ENCODE measurements at places on chromosomes 1 and 21. TPM values are rescaled to one million over a fixed set of nuclear protein-coding genes. Genes with fewer than 3 reads are reported as not detected.

GRCh38 chr1:84217239-84217638 lies 73.2 kb downstream of the PRKACB start:
- DNase-seq, result no peak
- H3K4me1 ChIP-seq, result no peaks in the 10 kb centered on the region
- H3K36me3 ChIP-seq, result peaks cover 48% of the 10 kb centered on the region
- H3K4me3 ChIP-seq, result no peak overlapping the region

GRCh38 chr1:173925306-173926242 lies 8.4 kb upstream of the SERPINC1 start:
- H3K27ac ChIP-seq, result no peak overlapping the region
- no peaks in the 10 kb centered on the region for H3K4me1 ChIP-seq
- H3K4me3 ChIP-seq, result no peak overlapping the region

GRCh38 chr1:121538943-121539575 lies 354.3 kb downstream of the SRGAP2C start:
- H3K27me3 ChIP-seq, result no peaks in the 10 kb centered on the region
- no peak overlapping the region for H3K27ac ChIP-seq
- DNase-seq, result no peak
- H3K4me3 ChIP-seq, result no peak overlapping the region

- H3K4me3 ChIP-seq, result no peak overlapping the region
- H3K4me1 ChIP-seq, result peaks cover 56% of the 10 kb centered on the region
- peaks cover 5% of the 10 kb centered on the region for H3K36me3 ChIP-seq
- DNase-seq, result no peak
Measured at GRCh38 chr1:210239349-210240111, 6.9 kb downstream of the SERTAD4 start.

DNA sequence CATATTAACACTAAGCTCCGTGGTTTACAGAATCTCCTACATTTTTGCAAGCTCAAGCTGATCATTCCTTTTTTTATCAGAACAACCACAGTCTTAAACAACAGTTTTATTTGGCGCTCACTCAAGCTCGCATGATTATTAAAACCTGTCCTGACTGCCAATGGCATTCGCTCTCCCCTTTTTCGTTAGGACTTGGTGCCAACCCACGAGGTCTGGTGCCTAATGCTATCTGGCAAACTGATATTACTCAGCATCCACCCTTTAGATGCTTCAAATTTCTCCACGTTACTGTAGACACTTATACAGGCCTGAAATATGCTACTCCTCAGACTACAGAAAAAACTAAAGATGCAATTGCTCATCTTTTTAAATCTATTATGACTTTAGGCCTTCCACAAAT lies 23.0 kb upstream of the ITLN1 start:
- H3K27me3 ChIP-seq, result no peaks in the 10 kb centered on the region
- no peaks in the 10 kb centered on the region for H3K36me3 ChIP-seq
- no peak for DNase-seq
- no peak overlapping the region for H3K4me3 ChIP-seq
- peaks cover 23% of the 10 kb centered on the region for H3K4me1 ChIP-seq

DNA sequence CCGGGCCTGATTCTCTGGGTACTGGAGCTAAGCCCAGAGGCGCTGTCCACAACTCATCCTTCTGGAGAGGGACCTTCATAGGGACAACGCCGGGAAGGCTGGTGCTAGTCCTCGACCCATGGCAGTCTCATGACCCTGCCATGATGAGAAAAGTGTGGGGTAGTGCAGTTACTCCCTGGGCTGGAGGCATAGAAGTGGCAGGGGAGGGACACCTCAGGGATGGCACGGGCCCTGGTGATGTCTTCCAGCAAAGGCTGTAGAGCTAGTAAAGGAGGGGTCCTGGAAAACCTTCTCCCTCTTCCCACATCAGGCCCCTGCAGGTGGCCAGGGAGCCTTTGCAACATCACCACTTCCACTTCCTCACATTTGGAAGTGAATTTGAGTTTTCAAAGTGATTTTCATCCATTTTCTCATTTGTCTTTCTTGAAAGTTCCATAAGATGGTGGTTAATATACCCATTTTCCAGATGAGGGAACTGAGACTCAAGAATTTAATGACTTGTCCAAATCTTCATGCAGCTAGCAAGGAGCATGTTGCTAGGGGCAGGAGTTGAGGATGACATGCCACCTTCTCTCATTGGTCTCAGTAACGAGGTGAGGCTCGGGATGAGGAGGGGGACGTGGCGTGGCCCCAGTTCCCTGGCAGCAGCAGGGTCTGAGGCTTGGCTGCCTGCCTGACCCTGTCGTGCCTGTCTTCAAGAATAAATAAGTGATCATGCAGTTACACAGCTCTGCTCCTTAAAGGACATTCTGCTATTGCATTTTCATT lies 3.3 kb upstream of the GOLT1A start:
- peaks cover 10% of the 10 kb centered on the region for H3K36me3 ChIP-seq
- H3K4me3 ChIP-seq, result no peak overlapping the region
- H3K4me1 ChIP-seq, result peaks cover 7% of the 10 kb centered on the region
- no peak overlapping the region for H3K27ac ChIP-seq

DNA sequence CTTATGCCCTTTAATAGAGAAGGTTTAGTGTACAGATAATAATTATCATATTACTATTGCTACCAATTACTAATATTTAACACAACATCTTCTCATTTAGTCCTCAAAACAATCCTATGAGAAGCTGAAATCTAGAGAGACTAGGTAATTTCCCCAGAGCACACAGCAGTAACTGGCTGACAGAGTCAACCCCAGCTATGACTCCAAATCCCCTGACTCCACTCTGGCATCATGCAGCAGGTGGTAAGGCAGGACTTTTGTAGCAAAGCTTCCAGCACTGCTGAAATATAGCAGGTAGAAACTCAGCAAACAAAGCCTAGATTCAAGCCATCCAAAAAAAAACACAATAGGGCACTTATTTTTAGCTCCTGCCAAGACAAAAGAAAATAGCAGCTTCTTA lies 79.3 kb upstream of the RGS2 start:
- no peaks in the 10 kb centered on the region for H3K27me3 ChIP-seq
- no peak overlapping the region for H3K4me3 ChIP-seq
- DNase-seq, result no peak
- no peaks in the 10 kb centered on the region for H3K36me3 ChIP-seq
- H3K27ac ChIP-seq, result no peak overlapping the region

DNA sequence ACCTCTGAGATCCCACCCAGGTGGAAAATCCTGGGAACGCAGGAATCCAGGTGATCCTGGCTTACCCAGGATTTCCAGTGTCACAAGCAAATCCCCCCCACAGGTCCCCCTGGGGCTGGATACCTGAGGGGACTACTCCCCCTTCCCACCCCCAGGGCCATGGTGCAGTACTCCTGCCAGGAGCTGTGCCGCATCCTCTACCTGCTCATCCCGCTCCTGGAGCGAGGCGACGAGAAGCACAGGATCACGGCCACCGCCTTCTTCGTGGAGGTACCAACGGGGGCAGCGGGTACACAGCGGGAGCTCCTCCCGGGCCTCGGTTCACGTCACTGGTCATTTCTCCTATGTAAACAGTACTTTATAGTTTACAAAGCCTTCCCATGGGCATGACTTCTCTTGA lies 20.4 kb upstream of the TTC4 start:
- no peak overlapping the region for H3K4me3 ChIP-seq
- H3K27me3 ChIP-seq, result peaks cover 36% of the 10 kb centered on the region
- H3K27ac ChIP-seq, result no peak overlapping the region
- DNase-seq, result no peak

DNA sequence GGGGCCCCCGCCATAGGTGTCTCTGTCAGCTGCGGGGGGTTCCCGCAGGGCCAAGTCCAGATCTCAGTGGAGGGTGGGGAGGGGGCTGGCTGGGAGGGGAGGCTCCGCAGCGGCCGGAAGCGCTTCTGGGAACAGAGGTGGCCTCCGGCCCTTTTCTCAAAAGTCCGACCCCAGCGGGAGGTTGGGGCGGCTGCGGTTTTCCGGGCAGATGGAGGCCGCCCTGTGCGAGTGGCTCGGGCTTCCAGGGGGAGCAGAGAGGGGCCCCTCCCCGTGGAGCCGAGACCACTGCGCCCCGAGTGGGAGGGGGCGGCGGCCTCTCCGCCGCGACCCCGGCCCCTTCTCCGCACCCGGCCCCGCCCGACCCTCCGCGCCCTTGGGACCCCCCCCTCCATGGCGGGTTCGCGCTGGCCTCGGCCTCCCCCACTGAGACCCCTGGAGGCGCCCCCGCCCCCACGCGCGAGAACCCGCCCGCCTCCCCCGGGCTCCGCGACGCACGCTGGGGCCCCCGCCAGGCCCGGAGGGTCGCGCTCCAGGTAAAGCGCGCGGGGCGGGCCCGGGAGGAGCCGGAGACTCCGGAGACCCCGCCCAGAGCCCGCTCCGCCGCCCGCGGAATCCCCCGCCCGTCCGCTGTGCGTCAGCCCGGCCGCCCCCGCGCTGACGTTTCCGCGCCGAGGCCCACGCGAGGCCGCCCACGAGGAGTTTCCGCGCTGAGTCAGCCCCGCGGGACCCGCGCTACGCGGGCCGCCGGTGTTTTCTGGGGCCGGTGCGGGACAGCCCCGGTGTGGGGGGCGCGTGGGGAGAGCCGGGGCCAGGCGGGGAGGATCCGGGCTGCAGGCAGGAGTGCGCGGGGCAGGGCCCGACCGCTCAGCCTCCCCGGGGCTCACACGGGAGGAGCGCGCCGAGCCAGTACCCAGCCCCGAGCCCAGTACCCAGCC lies 5.2 kb downstream of the TNFRSF18 start:
- no peak overlapping the region for H3K27ac ChIP-seq
- no peaks in the 10 kb centered on the region for H3K36me3 ChIP-seq
- peaks cover 12% of the 10 kb centered on the region for H3K27me3 ChIP-seq
- H3K4me1 ChIP-seq, result peaks cover 4% of the 10 kb centered on the region
- peak overlapping the region; percentile 43 for H3K4me3 ChIP-seq
- DNase-seq, result peak; percentile 61

DNA sequence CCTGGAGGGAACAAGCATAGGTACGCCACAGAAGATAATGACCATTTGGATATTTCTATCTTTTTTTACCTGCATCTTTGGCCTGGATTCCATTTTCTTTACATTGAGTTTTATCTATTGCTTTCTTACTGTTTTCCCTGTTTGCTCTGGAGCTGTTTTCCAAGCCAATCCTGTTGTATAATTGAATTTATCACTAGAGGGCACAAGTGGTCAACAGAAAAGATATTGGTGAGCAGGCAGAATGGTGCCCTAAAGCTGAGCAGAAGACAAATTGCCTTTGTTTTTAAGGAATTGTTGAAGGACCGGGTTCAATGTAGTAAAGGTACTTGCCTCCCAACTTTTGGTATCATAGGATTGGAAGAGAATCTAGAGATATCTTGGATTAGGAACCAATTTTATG lies 152.8 kb downstream of the PPP1R12B start:
- H3K27me3 ChIP-seq, result no peaks in the 10 kb centered on the region
- H3K4me1 ChIP-seq, result peaks cover 21% of the 10 kb centered on the region
- H3K4me3 ChIP-seq, result no peak overlapping the region
- H3K36me3 ChIP-seq, result peaks cover 5% of the 10 kb centered on the region
- no peak overlapping the region for H3K27ac ChIP-seq

DNA sequence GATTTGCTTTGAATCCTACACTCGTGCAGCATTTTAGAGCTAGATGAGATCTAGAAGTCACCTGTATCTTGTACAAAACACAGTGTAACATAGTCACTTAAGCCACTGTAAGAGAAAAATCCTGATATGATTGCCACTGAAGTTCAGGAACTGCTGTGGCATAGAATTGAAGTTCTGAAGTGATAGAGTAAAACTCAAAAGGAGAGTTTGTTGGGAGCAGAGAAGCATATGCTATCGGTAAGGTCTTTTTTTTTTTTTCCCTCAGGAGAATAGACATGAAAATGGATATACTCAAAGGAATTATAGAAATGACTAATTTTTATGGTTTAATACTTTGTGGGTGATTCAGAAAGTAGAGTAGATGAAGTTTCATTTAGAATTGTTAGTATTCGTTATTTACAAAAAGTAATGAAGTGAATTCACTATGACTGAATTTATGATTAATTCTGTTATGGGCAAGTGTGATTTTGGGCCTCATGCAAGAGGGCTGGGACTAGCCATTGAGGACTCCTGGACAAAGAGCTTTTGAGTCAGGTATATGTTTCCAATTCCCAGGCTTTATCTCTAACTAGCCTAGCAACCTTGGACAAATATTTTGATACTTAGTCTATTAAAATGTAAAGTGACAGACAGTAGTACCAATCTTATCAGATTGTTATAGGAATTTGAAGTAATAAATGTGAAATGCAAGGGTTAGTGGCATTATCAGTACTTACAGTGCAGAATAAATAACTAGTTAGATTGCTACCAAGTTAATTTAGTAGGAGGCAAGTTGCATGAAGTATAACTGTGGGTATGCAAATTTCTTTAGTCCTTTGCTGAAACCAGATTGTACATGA lies 3.1 kb downstream of the KCTD3 start:
- H3K27me3 ChIP-seq, result no peaks in the 10 kb centered on the region
- H3K4me1 ChIP-seq, result peaks cover 46% of the 10 kb centered on the region
- peaks cover 3% of the 10 kb centered on the region for H3K36me3 ChIP-seq
- H3K4me3 ChIP-seq, result peak overlapping the region; percentile 87
- H3K27ac ChIP-seq, result peak overlapping the region; percentile 97

GRCh38 chr1:117555806-117556205 lies 50.0 kb upstream of the TENT5C start:
- H3K4me1 ChIP-seq, result no peaks in the 10 kb centered on the region
- no peak for DNase-seq
- no peak overlapping the region for H3K4me3 ChIP-seq
- peaks cover 12% of the 10 kb centered on the region for H3K27me3 ChIP-seq
- no peaks in the 10 kb centered on the region for H3K36me3 ChIP-seq
- H3K27ac ChIP-seq, result no peak overlapping the region

DNA sequence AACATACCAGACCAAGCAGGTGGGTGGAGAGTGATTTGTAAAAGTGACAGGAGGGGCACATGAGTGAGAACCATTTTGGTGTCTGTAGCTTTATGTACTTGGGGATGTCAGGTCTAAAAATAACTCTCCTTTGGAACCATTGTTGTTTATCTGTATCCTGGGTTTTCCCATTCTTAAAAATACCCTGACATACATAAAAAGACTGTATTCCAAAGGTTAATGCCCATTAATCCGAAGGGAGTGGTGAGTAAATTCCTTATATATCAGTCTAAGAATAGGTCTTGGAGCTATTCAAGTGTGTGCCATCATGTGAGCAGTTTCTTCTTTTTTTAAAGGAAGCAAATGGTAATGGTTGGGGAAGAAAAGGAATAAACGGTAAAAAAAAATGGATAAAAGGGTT lies 117.5 kb downstream of the TGFB2 start:
- peaks cover 40% of the 10 kb centered on the region for H3K4me1 ChIP-seq
- H3K4me3 ChIP-seq, result no peak overlapping the region
- peak overlapping the region; percentile 90 for H3K27ac ChIP-seq
- H3K36me3 ChIP-seq, result no peaks in the 10 kb centered on the region
- no peaks in the 10 kb centered on the region for H3K27me3 ChIP-seq

DNA sequence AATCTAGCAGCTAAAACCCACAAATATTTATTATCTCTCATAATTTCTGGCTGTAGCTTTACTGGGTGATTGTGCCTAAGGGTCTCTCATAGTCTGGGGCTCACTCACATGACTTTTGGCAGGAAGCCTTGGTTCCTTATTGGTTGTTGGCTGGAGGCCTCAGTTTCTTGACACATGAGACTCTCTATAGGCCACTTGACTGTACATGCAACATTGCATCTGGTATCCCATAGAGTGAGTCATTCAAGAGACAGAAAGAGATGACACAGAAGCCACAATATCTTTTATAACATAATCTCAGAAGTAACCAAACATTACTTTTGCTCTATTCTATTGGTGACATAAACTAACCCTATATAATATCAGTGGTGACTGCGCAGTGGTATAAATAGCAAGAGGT lies 128.5 kb upstream of the HNRNPU start:
- H3K27me3 ChIP-seq, result no peaks in the 10 kb centered on the region
- H3K4me1 ChIP-seq, result no peaks in the 10 kb centered on the region
- no peak for DNase-seq
- H3K27ac ChIP-seq, result no peak overlapping the region
- H3K4me3 ChIP-seq, result no peak overlapping the region

The ZNF684 gene
- total RNA-seq, result 4.7 TPM

The ESRRG gene
- total RNA-seq, result 12.7 TPM

The DNAJC28 gene
- total RNA-seq, result 3.1 TPM

The FMOD gene
- total RNA-seq, result 86.0 TPM

The GPR37L1 gene
- total RNA-seq, result 0.07 TPM

The NHLH1 gene
- total RNA-seq, result 0.32 TPM

The RIMKLA gene
- total RNA-seq, result 0.31 TPM
